Activated T-cell treated with anti-CD3 and anti-CD28 coated beads for 48 hours (primary cell): ENCODE measurements at places on chromosomes 7 and 10.

GRCh38 chr10:52115823-52116222, 198.3 kb upstream of the DKK1 start:
- no peak for DNase-seq

DNA sequence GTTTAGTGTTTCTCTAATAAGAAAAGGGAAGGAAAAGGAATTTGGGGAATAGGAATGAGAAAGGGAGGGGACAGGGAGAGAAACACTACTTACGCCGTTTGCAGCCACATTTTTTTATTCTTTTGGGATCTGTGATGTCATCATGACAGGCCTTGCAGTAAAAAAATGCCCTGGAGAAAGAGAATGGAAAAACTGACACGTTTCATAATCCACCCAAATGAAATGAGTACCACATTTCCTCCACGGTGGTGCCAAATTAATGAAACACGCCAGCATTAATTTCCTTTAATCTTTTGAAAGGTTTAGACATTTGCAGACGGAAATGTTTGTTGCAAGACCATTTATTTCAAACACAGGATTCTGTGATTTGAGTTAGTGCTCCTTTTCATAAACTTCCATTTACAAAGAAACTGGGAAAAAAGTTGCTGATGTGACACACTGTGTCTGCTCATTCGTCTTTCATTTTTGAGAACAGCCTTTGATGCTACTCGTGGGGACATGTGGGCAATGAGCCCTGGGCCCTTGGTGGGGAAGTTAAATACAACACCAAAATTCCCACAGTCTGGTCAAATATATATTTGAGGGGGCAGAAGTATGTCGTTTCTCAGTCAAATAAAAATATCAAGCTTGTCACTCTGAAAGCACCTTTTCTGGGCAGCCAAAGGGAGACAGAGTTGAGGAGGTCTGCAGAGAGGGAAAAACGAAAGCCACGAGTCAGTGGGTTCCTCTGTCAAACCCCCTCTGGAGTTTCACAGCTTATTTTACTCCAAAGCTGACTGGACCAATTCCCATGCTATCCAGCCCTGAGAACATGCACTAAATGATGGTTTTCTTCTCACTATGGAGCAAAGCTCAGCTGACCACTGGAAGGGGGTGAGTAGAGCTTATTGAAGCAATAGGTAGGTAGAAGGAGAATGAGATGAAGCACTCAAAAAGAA, 625.5 kb downstream of the KCNMA1 start:
- no peak for DNase-seq

DNA sequence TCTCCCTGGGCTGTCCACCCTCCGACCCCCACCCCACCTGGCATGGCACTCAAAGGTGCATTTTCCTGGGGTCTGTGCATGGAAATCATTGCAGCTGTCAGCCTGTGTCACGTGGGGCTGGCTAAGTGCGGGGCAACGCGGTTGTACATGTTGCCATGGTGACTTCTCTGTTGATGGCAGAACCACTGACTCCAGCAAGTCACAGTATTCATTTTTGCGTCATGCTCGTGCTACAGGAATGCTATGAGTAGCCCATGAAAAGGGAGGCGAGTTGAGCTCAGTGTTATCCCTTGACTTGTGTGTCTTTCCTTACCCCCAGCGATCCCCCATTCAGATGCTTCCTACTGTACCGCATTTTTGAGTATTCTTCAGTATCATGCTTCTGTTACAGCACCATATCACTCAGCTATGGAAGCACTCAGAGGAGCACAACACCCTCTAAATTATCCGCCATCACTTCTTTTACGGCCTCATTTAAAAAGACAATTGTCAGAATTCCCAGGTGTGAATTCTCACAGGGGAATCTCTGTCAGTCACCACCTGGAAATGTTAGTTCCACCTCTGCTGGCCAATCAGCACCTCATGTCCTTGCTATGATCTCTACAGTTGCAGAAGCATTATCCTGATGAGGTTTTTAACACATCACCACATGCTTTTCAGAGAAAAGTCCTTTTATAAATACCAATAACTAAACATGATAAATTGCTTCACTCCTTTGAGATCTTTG, 194.4 kb upstream of the C7orf33 start:
- no peak for DNase-seq

- DNase-seq = no peak
Measured at GRCh38 chr7:33649476-33650441, 255.6 kb upstream of the BMPER start.

- no peak for DNase-seq
Measured at GRCh38 chr7:149772956-149773434, 393 bp downstream of the ZNF467 start.
